Large intestine (tissue), 12 donors: ENCODE measurements at places on chromosomes 1 and 21. TPM values are rescaled to one million over a fixed set of nuclear protein-coding genes. Genes with fewer than 3 reads are reported as not detected.

GRCh38 chr1:178434899-178435435, 61.8 kb downstream of the CLEC20A start:
- DNase-seq = no peak

Gene TMCC2
- polyA plus RNA-seq = 6.2 TPM

DNA sequence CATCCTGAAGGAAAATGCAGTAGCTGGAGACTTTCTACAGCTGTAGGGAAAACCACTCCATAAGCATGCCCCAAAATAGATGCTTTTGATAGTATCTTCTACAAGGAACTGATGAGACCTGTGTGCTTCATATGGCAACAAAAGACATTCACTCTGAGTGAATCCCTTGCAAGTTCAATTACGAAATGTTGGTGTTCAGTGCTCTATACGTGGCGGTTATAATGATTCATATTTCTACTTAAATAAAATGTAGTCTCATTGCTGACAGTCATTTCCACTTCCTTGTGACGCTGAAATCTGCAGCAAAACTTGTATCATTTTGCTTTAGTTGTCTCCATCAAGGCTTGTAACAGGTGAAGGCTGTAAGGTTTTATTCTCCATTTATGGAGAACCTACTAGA, 20.6 kb downstream of the TOR1AIP2 start:
- no peak for DNase-seq

DNA sequence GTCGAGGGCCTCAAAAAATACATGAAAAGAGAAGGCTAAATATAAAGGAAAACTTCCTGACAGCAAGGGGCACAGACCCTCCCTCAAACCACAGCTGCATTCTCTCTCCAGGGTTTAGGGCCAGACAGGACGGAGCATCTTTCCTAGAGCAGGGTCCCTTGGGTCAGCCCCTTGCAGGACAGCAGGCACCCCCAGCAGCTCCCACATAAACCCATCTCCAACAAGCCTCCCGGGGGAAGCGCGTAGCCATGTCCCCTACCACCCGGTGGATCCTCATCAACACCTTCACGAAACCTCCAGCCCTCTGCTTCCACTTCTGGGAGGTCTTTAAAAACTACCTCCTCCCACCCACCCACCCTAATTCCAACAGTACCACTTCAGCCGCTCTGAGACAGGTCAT, 59.5 kb downstream of the CD46 start:
- no peak for DNase-seq

Gene ANP32E
- polyA plus RNA-seq = 45.8 TPM

DNA sequence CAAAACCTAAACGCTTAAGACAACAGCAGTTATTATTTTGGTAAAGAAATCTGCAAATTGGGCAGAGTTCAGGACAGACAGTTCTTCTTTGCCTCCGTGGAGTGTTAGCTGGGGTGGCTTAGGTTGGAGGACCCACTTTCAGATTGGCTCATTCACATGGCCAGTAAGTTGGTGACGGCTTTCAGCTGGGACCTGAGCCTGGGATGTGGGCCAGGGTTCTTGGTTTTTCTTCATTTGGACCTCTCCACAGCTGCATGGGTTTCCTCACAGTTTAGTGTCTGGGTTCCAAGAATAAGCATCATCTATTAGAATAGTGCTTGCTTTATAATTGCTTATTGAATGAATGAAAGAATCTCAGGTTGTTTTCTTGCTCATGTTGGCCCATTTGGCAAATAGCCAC, 72.2 kb downstream of the ATF6 start:
- no peak for DNase-seq

DNA sequence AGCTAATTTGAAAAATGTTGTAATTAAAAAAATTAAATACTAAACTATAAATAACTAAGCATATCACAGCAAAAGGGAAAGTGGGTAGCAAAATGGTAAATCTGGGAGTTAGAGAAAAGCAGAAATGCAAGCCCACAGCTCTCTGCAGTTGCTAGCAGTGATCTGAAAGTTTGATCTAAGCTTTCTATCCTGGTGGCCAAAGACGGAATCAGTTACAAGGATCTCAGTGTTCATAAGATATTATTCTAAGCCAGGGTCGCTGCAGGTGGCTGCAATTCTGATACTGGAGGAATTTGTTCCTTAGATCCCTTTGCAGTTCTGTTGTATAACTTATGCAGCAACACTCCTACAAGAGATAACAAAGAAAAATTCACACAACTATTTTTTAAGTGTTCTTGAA, 363.7 kb downstream of the SETD4 start:
- DNase-seq = no peak

- no peak for DNase-seq
Observed at GRCh38 chr1:214719207-214719606, 116.2 kb downstream of the CENPF start.

DNA sequence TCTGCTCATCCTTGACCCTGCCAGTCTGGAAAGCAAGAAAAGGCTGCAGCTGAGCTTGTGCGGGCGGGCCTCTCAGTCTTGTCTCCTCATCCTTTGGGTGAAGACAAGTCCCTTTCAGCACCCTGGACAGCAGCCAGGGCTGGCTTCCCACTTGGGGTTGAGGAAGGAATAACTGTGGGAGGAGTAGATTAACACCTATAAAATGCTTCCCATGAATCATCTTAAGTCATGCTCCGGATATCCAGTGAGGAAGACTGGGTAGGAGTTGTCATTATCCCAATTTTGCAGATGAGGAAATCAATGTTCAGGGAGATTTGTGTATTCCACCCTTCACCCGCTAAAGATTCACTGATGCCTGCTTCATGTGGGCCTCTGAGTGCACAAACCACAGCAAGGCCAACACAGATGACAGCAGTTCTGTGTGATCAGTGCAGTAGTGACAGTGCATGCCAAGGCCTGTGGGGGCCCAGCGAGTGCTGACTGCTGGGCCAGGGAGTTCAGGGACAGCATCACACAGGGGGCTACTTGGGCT, 20.1 kb upstream of the COL16A1 start:
- DNase-seq = peak; percentile 58

- no peak for DNase-seq
Observed at GRCh38 chr1:183484254-183484653, 12.0 kb downstream of the SMG7 start.

GRCh38 chr1:62672029-62672428, 16.2 kb downstream of the DOCK7 start:
- DNase-seq = no peak

GRCh38 chr1:231334079-231334666, 3.5 kb downstream of the EXOC8 start:
- DNase-seq = peak; percentile 4

- no peak for DNase-seq
Observed at GRCh38 chr1:39089931-39090521, 63.9 kb downstream of the NDUFS5 start.

Gene CD160
- polyA plus RNA-seq = 2.6 TPM

Gene EPHX1
- polyA plus RNA-seq = 51.2 TPM

Gene SLAMF7
- 5.8 TPM for polyA plus RNA-seq

Gene MEX3A
- polyA plus RNA-seq = 8.4 TPM

- DNase-seq = no peak
Observed at GRCh38 chr1:157269656-157270375, 131.6 kb upstream of the ETV3 start.

DNA sequence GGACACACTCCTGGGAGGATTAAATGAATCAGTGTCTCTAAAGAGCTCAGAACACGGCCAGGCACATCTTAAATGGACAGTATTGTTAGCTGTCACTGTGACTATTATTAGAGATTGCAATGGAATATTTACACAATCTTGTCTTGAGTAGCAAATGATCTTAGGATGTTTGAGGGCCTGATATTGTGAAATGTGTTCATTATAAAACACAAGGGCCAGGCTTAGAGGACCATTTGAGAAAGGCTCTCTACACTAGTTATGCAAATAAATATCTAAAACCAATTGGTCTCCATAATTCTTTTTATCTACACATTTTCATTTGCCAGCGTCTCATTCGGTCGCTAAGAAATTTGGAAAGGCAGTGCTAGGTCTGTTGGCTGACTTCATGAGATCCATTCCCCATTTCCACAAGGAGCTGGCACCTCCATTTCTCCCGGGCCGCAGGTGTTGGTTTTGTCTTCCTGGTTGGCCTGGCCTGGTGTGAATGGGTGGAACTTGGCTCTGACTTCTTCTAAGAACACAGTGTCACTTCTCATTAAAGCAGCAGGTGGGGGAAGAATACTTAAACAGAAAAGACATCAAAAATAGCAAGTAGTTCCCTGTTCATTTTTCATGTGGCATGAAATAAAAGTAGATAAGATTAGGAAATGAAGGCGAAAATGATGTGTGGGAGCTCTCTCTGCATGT, 56.0 kb upstream of the PLXNA2 start:
- DNase-seq = no peak

DNA sequence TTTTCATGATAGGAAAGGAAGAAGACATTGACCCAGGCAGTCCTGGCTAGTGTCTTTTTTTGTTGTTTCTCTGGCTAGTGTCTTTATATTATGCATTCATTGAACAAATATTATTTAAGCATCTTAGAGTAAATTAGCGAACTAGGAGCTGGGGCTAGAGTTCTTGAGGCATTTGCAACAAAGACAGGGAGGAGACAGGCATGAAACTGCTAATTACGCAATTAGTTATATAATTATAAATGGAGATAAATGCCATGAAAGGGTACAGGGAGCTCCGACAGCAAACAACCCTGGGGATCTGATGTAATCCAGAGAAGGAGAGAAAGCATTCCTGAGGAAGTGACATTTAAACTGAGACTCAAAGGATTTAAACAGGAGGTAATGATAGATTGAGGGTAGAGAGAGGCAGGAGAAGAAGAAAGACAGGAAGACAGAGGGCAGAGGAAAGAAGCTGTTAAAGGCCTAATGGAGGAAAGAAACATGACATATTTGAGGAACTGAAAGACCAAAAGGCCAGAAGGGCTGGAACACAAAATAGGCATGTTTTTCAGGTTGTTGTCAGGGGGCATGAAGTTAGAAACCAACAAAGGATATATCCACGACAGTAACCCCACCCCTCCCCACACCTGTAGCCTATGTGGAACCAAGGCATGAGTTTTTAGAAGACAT, 99.5 kb upstream of the GJB5 start:
- DNase-seq = no peak
